Kasumi-1 (cell line): ENCODE measurements at places on chromosomes 1 and 21.
A peak's percentile ranks its signal among the peaks of the same experiment; 100 is the strongest.

- no peak for DNase-seq
Observed at GRCh38 chr1:2908081-2908480, 106.6 kb upstream of the TTC34 start.

DNA sequence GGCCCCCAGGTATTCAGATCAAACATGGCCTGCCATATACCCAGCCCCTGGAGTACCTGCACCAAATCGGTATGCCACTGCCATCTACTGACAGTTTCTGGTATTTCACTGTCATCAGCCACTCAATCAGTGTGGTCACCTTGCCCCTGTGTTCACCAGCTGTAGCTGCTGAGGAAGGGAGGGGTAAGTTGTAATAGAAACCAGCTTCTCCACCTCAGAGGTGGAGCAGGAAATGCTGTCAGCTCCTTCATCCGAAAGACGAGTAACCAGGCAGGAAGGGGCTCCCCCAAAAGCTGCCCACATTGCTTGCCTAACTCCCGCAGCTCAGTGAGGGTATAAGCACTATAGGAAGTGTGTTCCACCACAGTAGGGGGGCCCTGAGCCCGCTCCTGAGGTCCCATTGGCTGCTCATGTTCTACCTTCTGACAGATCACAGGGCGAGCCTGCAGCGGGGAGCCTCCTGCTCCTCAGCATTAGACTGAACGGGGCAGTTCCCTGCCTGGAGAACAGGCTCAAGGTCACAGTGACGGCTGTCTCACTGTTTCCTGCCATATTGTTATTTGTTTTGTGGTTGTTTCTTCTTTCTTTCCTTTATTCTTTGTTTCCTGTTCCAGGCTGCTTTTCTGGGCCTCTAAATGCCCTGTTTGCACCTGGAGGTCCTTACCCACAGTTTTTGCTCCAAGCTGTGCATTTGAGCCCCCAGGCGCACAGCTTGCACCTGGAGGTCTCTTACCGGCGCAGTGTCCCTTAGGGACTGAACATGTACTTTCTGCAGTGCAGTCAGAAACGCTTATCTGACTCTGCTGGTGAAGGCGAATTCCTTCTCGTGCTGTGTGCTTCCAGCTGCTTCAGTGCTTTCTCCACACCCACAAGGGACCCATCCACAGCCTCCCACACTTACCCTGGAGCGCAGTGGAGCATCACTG is 1638.3 kb downstream of the MRPL39 start:
- DNase-seq = peak; percentile 96

DNA sequence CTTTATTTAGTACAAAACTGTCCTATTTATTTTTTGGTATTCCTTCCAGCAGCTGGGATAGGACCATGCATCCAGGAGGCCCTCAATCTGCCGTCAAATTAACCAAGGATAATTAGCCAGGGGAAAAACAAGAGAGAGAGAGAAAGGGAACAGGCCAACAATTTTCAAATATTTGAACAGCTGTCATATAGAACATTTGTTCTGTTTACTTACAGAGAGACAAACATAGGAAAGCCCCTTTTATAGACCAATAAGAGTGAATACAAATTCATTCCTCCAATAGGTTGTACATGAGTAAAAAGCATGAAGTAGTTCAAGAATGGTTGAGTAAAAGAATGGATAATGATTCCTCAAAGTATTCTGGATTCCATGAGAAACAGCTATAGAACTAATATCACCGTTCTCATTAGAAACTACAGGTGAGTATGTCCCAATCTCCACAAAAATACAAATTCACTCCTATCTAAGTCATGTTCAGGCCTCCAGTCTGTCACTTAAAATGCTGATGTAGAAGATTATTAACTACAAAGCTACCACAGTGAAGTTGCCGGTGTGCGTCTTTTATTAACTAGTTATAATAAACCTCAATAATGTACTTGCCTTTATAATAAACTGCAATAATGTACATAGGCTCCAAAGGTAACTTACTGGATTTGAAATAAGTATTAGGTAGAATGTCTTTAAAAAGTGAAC is 64.8 kb upstream of the GNG4 start:
- DNase-seq = no peak

DNA sequence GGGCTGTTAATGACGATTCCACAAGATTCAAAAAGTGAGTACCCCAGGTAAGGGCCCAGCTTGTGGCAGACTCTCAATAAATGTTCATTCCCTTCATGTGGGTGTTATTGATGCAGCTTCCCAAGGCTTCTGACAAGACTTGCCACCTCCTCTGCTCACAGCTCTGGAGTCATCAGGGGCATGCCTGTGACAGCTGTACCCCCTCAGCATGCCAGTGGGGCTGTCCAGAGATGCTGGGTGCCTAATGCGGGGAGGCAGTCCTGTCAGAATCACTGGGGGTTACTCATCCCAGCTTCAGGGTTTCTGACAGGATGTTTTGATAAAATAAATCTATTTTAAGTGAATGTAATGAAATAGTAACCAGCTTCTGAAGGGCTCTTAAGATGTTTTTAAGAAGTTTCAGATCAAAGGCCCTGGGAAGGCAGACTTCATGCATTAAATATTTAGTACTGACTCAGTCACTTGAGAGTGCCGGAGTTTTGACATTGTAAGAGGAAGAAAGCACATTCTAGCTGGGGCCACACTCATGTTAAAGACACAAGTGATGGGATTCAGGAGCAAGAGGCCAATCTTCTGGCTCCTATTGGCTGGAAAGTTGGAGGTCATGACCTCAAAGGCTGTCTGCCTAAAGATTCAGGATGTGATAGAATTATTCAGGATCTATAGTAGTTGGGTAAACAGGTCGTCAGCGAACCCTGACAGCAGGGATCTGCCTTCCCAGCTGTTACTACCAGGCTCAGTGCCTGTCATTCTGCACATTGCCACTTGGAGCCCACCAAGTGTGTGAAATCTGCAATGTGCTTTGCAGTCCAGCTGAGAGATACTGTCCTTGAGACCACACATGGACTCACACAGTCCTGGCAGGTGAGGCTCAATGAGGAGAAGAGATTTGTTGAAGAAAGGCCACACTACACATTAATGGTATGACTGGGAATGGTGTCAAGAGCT is 239.6 kb upstream of the BEND5 start:
- no peak for DNase-seq

DNA sequence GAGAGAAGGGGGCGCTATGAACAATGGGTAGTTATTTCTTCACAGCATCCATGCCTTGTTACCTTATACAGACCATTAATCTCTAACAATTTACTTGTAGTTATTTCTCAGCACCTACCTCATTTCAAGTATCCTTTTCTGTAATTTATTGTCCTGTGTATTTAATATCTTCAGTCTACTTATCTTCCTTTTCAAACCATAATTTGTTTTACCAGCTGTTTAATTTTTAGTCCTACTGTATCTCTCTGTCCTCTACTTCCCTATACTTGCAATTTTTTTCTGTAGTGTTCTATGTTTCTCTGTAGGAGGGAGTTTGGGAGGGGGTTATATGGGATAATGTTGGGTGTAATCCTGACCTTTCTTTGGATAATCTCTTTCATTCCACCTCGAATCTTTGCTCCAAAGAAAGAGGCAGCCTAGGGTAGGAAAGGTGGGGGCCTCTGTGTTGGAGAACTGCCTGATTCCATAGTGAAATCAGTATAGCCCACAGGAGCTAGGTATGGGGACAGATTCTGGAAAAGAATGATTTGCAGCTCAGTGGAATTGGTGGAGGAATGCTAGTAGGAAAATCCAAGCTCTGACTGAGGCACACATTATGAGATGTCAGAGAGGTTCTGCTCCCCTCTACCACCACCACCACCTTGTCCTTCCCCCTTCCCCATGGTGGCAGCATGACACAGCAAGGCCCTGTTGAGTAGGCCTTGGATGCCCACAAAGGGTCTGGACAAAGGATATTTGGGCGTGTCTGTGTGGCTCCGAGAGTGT is 642 bp downstream of the MLLT11 start:
- no peak for DNase-seq

GRCh38 chr1:187928288-187928687 is 1099.5 kb downstream of the PLA2G4A start:
- no peak for DNase-seq

DNA sequence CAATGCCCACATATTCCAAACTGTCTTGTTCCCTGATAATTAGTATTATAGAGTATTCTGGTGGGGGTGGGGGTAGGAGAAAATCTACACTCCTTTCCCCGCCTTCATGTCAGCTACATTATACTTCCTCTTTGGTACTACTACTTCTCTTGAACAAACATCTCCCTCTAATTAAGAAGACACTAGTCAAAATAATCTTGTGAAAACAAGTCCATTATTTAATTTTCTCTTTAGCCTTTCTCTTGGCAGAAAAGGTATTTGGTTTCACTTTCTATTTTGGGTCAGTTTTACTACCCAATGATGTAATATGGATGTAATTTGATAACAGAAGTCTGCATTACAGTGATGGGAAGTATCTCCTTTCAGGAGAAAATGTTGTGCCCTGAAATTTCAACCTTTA is 22.5 kb downstream of the NTMT2 start:
- peak; percentile 32 for DNase-seq

DNA sequence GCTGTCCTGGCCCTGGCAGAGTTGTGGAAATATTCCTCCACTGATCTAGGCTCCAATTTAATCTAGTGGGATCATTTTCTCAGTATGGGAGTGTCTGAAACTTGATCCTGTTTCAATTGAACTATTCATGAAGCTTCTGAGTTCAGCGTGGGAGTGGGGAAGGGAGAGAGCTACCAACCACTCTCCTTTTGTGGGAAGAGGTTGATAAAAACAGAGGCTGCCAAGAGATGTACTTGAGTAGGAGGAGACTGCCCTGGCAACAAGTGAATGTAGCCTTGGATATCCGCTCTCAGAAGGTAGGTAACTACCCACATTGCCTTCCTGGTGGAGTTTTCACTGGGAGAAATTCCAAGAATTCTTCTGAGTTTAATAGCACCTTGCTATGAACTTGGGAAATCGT is at the start of gene CTXND2:
CTXND2 (plus strand) TSS at position 119 of the 400 bp plus-strand sequence. CDS start 25,179 bp downstream, outside the sequence.
- no peak for DNase-seq

GRCh38 chr21:34938089-34938764 is 110.9 kb downstream of the RUNX1 start:
- DNase-seq = no peak

DNA sequence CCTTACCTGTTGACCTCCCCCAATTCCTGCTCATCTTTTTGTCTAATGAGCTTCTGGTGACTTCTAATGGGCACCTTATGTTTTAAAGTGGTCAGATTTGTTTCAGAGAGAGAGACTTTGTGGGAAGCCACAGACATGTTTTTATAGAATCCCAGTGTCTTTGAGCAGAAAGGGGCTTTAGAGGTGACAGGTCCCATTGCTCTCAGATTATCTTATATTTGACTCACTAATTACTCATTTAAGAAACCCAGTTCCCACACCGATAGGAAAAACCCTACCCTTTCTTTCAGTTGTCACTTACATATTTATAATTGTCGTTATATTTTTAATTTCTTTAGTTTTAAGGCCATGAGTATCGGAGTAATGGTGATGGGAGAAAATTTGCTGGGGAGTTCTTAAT is 215.5 kb downstream of the CAMTA1 start:
- DNase-seq = no peak

DNA sequence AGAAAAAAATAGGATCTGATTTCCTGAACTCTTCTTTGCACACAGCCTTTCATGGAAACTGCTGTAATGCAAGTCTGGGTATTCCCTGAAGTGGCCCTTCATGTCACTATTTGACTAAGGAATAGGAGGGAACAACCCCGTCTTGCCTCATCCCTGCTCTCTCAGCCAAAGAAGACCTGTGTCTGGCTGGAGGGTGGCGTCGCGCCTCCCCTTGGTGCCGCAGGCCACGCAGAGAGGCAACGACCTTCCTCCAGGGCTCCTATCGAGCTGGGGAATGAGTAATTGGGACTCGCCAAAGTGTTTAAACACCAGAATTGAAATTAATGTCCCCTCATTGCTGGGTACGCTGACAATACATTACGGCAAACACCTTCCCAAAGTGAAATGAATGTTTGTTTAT is 129.8 kb downstream of the PBX1 start:
- DNase-seq = no peak

DNA sequence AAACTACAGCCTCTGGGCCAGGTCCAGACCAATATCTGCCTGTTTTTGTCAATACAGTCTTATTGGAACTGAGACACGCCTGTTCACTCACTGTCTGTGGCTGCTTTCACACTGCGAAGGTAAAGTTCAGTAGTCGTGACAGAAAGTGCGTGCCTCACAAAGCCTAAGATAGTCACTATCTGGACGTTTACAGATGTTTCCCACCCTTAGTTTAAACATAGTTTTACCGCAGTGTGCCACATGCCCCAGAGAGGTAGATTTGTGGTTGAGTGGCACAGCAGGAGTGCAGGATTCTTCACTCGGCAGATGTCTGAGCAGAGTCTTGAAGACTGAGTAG is 61.9 kb downstream of the NFASC start:
- no peak for DNase-seq

DNA sequence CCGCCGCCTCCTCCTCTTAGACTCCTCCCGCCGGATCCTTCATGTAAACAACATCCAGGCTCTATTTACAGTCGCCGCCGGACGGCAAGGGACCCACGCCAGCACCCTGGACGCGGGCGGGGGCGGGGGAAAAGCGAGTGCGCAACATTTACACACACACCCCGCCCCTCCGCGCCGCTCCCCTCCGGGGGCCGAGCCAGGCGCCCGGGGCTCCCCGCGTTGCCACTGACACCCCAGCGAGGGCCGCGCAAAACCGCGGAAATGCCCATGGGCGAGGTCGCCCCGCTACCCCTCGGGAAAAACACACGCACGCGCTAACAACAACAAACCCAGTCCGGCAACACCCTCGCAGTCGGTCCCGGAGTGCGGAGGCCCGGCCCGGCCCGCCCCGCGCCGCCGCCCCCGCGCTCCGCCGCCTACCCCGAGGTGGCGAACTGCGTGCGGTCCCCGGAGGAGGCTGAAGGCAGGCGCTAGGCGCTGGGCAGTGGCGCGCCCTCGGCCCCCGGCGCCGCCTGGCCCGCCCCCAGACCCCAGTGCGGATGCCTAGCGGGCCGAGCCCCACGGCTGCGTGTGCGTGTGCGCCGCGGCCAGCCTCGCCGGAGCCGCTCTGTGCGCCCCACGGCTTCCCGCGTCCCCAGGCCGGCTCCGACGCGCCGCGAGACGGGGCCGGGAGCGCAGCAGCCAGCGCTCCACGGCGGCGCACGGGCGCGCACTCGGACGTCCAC is 81.1 kb upstream of the AK4 start:
- peak; percentile 30 for DNase-seq
